ENCODE measurements at places on chromosomes 7 and 10. TPM values are rescaled to one million over a fixed set of nuclear protein-coding genes. Genes with fewer than 3 reads are reported as not detected.

- no peak for DNase-seq
- no peak overlapping the region for H3K27ac ChIP-seq
- H3K4me3 ChIP-seq = no peak overlapping the region
- no peaks in the 10 kb centered on the region for H3K36me3 ChIP-seq
Measured at GRCh38 chr10:4740471-4740870, 85.5 kb upstream of the AKR1E2 start.

- DNase-seq = peak; percentile 50
- no peaks in the 10 kb centered on the region for H3K36me3 ChIP-seq
- peak overlapping the region; percentile 82 for H3K27ac ChIP-seq
- H3K27me3 ChIP-seq = peaks cover 45% of the 10 kb centered on the region
- H3K4me1 ChIP-seq = peaks cover 28% of the 10 kb centered on the region
Measured at GRCh38 chr7:24572393-24572996, 757 bp upstream of the PALS2 start.

DNA sequence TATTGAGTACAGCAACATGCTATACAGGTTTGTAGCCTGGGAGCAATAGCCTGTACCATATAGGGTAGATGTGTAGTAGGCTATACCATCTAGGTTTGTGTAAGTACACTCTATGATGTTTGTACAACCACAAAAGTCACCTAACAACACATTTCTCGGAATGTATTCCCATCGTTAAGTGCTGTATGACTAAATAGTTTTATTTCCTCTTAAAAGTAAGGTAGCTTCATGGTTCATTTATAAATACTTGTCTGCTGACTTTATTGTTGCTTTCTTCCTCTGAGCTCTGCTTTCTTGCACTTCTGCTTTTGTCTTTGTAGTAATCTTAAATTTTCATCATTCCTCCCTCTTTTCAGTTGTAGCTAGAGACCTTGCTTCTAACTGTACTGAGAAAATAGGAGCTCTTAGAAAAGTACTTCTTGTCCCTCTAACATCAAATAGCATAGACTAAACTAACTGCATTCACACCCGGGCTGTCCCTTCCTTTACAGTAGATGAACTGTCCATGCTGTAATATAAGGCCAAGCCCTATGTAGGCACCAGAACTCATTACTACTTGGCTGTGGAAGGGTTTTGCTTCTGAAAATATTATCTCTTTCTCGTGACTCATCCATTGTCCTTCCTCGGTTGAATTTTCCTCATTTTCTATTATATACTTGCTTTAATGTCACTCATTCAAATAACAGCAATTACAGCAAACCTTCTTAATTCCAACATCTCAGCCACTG is 55.4 kb upstream of the FAM3C start:
- no peak overlapping the region for H3K4me3 ChIP-seq
- no peaks in the 10 kb centered on the region for H3K4me1 ChIP-seq
- H3K27ac ChIP-seq = no peak overlapping the region
- DNase-seq = no peak
- no peaks in the 10 kb centered on the region for H3K36me3 ChIP-seq
- H3K27me3 ChIP-seq = no peaks in the 10 kb centered on the region

GRCh38 chr10:60288256-60288655 is 101.4 kb downstream of the ANK3 start:
- no peaks in the 10 kb centered on the region for H3K36me3 ChIP-seq
- DNase-seq = no peak
- no peak overlapping the region for H3K27ac ChIP-seq
- H3K4me1 ChIP-seq = no peaks in the 10 kb centered on the region

DNA sequence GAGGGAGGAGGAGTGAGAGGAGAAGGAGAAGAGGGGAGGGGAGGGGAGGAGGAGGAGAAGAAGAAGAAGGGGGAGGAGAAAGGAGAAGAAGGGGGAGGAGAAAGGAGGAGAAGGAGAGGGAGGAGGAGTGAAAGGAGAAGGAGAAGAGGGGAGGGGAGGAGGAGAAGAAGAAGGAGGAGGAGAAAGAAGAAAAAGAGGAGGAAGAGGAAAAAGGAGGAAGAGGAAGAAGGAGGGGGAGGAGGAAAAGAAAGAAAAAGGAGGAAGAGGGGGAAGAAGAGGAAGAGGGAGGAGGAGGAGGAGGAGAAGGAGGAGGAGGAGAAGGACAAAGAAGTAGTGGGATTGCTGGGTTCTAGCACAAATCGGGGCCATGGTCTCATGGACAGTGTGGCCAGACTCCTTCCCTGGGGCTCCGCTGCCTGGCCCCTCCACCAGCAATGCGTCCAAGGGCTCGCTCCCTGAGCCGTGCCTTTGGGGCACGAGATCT is 4.2 kb upstream of the MAFK start:
- H3K36me3 ChIP-seq = no peaks in the 10 kb centered on the region
- no peak for DNase-seq
- H3K27ac ChIP-seq = no peak overlapping the region
- H3K4me3 ChIP-seq = no peak overlapping the region

DNA sequence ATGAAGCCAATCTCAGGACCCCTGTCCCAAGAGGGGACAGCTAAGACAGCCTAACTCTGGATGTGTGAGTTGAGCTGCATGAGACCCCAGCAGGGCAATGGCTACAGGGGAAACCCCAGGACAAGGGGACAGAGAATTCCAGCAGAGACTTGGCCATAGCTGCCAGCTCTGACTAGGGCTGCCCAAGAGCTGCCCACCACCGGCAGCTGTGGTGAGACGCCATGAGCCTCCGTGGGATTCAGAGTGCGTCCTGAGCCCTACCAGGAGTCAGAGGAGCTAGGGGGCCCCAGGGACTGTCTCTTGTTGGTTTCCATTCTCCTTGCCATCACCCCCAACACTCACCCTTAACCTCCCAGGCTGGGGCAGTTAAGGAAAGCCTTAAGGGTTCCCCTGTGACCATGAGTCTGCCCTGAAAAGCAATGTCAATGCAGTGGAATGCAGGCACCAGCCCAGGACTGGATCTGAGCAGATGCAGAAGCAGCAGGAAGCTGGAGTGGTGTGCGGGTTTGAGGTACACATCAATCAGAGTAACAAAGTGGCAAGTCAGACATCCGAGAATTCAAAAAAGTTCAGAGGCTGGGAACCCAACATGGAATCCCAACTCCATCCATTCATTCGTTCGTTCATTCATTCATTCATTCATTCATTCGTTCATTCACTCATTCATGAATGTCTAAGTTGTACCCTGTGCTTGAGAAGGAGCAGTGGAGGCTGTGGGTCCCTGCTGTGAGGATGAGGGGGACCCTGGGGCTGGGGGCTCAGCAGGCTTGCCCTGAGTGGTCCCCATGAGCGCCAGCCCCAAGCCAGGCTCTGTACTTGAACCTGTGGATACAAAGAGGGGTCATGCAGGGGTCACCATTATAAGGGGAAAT is 52.9 kb downstream of the C10orf120 start:
- H3K36me3 ChIP-seq = no peaks in the 10 kb centered on the region
- H3K4me3 ChIP-seq = no peak overlapping the region
- H3K27me3 ChIP-seq = peaks cover 8% of the 10 kb centered on the region
- no peaks in the 10 kb centered on the region for H3K4me1 ChIP-seq

GRCh38 chr7:50798126-50798525 is 15.4 kb upstream of the GRB10 start:
- peaks cover 40% of the 10 kb centered on the region for H3K27me3 ChIP-seq
- H3K27ac ChIP-seq = no peak overlapping the region
- H3K4me1 ChIP-seq = no peaks in the 10 kb centered on the region
- H3K36me3 ChIP-seq = no peaks in the 10 kb centered on the region
- H3K4me3 ChIP-seq = no peak overlapping the region

Gene YWHAG
- total RNA-seq = 77.9 TPM

Gene LRGUK
- 0.13 TPM for total RNA-seq

Gene ZNF503
- not detected for total RNA-seq

Gene CCDC136
- total RNA-seq = 5.6 TPM

Gene LSM5
- 97.1 TPM for total RNA-seq

Measured in activated CD8-positive, alpha-beta T cell treated with anti-CD3 and anti-CD28 coated beads, Interleukin-2, amount 10 ng/mL, durations not matched to agents 7 days and 5 days (primary cell).